Cortex of kidney (tissue), 1 donor: ENCODE measurements at places on chromosomes 11 and 22.

DNA sequence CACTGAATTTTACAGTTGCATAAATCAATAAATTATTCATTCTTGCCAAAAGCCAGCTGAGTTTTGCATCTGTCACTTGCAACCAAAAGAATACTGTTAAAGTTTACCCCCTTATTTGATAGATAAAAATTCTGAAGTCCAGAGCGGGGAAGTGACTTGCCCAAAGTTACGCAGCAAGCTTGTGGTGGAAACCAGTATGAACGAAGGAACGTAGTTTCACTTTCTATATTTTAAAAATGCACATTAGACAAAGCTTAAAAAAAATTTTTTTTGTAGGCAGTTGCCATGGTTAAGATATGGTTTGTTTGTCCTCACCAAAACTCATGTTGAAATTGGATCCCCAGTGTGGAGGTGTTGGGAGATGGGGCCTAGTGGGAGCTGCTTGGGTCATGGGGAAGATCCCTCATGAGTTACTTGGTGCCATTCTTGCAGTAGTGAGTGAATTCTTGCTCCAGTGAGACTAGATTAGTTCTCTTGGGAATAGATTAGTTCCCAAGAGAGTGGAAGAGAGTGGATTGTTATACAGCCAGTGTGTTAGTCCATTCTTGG lies 46.3 kb upstream of the SEZ6L start:
- DNase-seq: no peak

- no peak for DNase-seq
Observed at GRCh38 chr11:46947399-46948077, 11.0 kb downstream of the CSTPP1 start.

DNA sequence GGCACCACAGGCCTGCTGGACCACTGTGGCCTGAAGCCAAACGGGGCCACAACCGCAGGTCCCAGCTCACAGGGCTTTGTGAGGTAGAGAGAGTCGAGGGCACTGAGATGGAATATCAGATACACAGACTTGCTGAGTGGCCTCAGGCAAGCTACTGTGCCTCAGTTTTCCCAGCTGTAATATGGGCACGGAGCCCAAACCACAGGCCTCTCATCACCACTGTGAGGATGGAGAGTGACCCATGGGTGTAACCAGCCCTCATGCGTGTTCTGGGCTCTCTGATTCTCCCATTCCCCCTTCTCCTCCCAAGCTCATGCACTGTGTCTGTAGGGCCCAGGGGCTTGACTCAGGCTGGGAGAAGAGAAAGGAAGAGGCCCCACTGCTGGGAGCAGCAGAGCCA lies 4.2 kb downstream of the UNC93B1 start:
- DNase-seq: no peak

DNA sequence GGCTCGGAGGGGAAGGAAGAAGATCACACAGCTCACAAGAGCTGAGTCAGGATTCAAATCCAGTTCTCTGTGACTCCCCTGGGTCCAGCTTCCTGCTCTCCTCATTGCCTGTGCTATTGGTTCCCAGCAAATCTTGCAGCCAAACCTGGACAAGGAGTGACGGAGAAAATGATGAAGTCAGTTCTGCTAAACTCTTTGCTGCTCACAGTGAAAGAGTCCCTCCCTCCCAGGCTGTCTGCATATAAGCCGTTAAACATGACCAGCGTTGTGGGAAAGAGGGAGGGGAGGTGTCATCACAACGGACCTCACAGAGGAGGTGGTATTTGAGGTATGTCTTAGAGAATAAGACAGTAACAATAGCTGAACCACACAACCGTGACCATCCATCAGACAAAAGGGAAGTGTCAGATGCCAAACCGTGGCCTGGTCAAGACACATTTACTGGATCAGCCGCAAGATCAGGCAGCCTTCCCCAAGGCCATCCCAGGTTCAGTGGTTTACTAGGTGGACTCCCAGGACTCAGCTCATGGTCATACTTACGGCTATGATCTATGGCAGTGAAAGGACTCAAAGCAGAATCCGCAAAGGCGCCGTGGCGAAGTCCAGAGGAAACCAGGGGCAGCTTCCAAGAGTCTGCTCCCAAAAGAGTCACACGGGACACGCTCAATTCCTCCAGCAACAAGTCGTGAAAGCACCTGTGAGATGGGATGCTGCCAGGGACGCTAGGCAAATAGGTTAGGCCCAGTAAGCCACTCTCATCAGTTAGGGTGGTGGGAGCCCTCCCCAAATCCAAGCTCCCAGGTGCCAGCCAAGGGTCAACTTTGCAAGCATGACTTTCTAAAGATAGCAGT lies 2.8 kb upstream of the CYTH4 start:
- no peak for DNase-seq

DNA sequence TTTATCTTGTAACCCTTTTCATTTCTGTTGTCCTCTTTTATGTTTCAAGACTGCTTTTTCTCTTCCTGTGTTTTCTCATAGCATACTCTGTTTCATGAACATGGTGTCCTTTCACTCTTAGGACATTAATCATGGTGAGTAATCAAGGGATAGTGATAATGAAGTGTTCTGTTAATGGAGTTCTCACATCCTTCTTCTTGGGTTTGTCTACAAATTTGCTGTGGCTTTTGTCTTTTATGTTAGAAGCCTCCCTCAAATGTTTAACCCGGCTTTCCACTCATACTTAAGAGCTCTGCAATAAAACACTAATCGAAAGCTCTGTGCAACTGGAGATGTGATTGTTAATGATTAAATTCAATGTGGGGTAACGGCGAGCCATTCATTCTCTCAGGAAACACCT lies 593.6 kb downstream of the NELL1 start:
- DNase-seq: no peak
